DMS79 (cell line): ENCODE measurements at places on chromosomes 3 and 15.

GRCh38 chr3:52407779-52408178 is 37.1 kb downstream of the SEMA3G start:
- no peak for DNase-seq

DNA sequence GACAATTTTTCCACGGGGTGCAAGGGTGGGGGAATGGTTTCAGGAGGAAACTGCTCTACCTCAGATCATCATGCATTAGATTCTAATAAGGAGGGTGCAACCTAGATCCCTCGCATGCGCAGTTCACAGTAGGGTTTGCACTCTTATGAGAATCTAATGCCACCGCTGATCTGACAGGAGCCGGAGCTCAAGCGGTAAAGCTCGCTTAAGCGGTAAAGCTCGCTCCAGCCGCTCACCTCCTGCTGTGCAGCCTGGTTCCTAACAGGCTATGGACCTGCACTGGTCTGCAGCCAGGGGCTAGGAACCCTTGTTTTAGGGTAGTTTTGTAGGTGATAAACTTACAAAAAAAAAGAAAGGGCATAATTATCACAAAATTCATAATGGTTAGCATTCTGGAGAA is 53.9 kb upstream of the RYR3 start:
- no peak for DNase-seq

GRCh38 chr3:70857916-70858315 is 545.5 kb upstream of the MDFIC2 start:
- DNase-seq = no peak

- DNase-seq = no peak
Measured at GRCh38 chr3:17850448-17850847, 108.0 kb upstream of the TBC1D5 start.

DNA sequence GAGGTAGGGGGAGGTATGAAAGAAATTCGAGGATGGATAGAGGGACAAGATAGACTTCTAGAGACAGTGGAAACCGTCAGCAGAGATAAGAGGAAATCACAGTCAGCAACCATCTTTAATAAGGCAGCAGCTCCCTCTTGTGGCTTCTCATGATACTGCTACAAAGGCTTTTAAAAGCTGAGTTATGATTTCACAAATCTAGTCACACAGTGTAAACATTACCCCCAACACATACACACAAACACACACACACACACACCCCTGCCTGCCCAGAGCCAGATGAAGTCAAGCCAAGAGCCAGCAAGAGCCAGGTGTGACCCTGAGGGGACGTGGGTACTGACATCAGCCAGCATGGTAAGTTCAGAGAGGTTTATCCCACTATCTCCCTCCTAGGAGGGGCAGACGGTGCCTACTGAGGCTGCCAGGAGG is 18.9 kb upstream of the TGM5 start:
- DNase-seq = no peak

DNA sequence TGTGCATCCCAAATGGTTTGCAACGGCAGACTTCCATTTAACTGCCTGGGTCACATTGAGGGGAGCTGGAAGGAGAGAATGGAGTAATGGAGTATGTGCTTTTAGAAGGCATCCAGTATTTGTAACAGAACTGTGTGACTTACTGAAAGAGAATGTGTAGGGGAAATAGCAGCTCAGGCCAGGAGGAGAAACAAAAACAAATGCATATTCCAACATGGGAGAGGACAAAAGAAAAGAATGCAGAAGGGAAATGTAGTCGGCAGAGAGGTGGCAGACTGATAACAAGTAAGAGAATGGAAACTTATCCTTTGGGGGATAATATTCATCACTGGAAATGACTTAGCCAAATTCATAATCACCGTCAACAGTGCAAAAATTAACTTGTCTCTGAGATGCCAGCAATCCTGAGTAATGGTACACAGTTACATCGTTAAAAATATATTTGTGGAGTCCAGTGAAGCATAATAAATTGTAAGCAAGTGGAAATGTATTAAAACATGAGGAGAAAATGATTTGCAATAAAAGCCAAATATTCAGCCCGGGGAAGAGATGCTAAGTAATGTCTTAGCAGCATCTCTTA is 294.9 kb upstream of the SGO1 start:
- DNase-seq = no peak

GRCh38 chr3:136193278-136194054 is 2.7 kb downstream of the MSL2 start:
- peak; percentile 22 for DNase-seq

DNA sequence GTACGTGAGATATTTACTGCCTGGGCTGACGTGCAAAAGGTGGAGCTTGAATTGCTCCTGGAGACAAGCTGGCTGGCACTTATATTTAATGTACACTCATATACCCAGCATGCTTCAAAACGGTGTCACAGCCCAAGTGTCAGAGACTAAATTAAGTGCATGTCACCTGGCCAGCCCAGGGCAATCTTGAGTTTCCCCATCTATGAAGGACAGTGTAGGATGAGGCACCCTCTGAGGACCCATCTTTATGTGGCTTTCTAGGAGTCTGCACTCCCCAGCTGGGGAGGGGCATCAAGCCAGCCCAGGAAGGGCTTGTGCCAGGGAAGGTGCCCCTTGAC is 5.3 kb downstream of the LRRC15 start:
- DNase-seq = no peak

DNA sequence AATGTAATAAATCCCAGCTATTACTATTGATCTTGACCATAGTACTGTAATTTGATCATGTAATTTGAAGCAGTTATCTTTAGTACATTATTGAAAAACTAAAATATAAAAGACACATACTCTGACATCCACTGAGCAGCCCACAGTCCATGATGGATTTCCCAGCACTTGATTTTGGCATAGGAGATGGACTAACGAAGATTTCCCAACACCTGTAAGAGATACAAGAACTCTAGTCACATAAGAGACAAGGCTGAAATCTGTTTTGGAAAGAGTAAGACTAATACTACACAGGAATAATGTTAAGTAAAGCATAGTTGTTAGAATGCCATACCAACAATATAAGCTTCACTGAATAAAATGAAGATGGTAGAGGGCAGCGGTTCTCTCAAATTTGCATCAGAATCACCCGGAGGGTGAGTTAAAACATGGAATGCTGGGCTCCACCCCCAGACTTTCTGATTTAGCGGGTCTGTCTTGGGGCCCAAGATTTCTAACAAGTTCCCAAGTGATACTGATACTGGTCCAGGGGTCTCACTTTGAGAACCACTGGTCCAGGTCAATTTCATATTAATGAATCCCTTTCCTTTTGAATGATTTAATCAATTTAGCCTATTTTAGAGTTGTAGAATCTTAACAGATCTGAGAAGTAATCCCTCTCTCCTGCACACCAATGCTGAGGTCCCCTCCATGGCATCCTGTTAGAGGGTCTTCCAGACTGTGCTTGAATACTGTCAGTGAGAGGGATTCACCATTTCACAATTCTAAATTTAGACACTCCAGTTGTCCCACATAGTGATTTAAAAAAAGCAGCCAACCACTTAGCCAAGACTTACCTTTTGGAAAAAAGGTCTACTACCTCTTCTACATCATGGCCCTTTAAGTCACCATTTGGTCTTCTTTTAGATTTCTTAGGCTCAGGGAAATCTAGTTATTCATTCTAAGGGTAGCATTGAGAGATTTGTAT is 11.5 kb downstream of the RABL3 start:
- DNase-seq = no peak

- DNase-seq = no peak
Measured at GRCh38 chr15:39602143-39602542, 21.3 kb downstream of the THBS1 start.

DNA sequence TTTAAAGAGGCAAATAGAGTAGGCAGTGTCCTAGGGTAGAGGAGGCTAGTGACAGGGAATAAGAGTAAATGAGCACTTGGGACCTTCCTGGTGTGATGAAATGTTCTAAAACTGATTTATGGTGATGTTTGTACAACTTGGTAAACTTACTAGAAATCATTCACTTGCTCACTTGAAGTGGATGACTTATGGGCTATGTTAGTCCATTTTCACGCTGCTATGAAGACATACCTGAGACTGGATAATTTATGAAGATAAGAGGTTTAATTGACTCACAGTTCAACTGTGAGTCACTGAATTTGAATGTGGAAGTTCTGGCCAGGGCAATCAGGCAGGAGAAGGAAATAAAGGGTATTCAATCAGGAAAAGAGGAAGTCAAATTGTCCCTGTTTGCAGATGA is 31.7 kb upstream of the DHX36 start:
- no peak for DNase-seq

DNA sequence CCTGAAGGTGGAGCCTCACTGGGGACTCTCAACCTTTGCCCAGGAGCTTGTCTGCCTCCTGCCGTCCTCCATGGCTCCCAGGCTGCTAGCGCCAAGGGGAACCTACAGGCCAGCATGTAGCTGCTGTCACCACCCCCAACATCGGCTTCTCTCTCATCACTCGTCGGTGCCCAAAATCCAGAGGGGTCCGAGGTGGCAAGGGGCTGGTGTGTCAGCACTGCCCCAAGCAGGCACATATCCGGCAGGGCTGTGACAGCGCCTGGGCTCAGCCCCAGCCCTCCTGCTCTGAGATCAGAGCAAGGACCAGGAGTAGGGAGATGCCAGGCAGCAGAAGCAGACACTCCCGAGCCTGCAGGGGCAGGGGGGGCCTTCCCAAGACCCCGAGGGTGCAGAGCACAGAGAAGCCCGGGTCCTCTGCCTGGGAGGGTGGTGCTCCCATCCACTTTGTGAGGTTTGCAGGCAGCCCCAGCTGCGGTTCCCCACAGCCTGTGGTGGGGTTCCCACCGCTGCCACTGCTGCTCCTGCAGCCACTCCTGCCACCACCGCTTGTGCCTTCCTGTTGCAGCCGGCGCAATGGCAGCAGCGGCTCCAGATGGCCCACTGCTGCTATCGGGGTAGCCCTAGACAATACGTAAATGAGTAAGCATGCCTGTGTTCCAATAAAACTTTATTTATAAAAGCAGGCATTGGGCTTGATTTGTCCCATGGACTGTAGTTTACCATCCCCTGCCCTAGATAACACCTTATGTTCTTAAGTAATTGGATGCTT is 451.0 kb downstream of the EPHA6 start:
- DNase-seq = no peak

DNA sequence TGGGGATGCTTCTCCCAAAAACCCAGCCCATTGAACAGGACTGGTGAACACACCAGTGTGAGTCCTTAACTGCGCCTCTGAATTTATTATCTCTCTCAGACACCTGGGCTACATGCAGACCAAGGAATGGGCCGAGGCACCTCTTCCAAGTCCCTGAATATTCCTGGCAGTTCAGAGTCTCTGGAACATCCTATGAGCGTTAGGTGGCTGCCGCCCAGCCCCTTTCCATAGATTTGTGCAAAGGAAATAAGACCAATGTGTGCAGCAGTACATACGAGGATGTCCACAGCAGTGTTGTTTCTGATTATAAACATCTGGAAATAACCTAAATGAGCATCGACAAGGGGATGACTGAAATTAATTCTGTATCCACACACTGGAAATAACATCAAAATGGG is 104.9 kb upstream of the RPL32 start:
- DNase-seq = no peak

DNA sequence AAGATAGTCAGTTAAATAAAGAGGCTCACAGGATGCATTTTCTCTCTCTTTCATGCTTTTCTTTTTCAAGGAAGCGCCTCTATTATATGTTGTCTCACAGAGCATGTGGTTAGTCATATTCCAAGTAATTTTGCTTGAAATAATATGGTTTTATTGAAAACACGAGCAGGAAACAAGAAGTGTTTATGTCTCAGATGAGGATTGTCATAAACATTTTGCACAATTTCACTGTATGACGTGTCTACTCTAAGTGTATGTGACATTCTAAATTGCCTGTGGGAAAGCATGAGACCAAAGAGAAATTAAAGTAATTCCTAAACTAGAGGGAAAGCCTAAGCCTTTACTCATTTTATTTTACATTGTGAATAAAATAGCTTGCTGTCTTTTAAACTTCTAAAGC is 818.6 kb downstream of the EPHA3 start:
- no peak for DNase-seq

- no peak for DNase-seq
Measured at GRCh38 chr3:177286034-177286433, 88.8 kb upstream of the TBL1XR1 start.

DNA sequence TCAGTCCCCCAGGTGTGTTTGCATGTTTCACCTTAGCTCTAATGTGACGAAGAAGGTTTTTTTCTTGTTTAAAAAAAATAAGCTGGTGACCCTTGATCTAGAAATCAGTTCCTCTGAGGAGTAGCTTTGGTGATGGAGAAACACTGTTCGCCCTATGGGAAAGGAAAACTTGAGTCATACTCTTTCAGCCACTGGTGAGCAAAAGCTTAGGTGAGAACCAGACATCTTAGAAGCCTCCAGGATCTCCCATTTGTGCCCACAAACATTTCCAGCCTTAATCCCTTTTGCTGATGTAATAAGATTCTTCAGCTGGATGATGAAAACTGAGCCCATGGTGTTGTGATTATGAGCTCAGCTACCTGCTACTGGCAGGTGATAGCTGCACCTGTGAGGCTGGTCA is 37.8 kb downstream of the SLC27A2 start:
- DNase-seq = no peak

GRCh38 chr3:189962466-189962865 is 158.2 kb downstream of the P3H2 start:
- DNase-seq = no peak

DNA sequence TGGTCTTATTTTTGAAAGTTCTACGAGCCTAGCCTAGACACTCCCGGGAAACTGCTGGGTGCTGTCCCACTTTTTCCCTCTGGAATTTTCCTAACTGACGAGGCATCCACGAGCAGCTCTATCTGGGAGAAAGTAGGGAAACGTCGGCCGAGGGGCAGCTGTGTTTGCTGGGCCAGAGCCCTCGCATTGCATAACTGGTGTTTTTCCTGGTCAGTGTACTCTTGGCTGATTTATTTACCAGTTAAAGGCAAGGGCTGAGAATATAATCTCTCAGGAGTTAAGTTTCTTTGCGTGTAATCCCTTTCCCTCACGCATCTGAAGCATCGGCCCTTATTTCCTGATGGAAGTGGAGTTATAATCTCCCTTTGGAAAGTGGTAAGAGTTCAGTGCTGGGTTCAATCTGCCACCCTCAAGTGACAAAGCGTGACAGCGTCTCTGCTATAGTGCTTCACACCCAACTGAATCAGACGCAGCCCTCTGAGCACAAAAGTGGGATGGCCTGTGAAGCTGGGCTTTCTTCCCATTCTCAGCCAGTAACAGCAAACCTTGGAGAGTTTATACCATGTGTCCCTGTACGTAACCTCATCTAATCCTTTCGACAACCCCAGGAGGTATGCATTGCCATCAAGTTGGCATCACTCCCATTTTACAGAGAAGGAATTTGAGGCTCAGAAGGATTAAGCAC is 311.5 kb downstream of the RORA start:
- DNase-seq = no peak

GRCh38 chr3:111951032-111951431 is 27.8 kb upstream of the ABHD10 start:
- no peak for DNase-seq

GRCh38 chr3:120224237-120224636 is 60.8 kb downstream of the GPR156 start:
- DNase-seq = no peak

DNA sequence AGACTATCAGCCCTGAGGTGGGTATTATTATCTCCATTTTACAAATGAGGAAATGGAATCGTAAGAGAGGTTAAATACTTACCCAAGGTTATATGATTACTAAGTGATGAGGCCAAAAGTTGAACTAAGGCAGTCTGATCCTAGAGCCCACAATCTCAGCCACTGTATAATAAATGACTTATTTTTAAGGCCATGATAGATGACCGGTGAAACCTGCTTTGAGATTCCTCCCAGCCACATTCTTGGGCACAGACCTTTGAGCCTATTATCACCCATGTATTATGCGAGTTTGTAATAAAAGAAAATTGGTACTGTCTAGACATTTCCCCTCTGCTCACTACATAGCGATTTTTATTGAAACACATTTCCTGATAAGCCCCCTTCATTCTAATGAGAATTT is 37.4 kb downstream of the POLQ start:
- DNase-seq = no peak
